Ammon's horn (tissue), 1 donor: ENCODE measurements at places on chromosomes 7 and 10.
A peak's percentile ranks its signal among the peaks of the same experiment; 100 is the strongest.

- no peak for DNase-seq
These were observed 959 bp downstream of the PVRIG start for GRCh38 chr7:100220586-100221230.

DNA sequence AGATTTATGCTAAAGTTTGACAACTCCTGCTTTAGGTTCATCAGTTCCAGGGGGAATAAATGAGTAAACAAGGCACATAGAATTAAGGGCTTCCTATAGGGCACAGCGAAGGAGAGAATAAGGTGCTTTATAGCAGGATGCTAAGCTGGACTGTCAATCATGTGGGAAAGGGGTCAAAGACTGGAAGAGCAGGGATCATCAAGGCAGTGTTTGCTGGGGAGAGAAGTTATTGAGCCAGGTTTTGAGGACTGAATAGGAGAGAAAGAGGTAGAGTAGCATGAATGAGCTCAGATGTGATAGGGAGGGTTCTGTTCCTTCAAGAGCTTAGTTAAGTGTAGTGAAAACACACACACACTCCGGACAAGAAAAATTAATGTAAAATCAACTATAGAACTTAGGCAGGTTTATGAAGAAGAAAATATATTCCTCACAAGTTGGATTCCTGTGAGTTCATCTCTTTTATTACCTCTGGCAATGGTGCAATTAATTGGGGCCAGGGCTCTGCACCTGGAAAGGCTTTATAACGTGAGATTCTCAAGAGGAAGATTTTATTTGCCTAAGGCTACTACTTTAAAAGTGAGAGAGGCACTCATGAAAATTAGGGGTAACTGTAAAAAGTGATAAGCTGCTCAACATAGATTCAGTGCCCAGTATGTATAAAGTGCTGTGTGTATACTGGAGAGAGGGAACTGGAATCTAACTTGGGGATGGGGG, 222.4 kb downstream of the AUTS2 start:
- DNase-seq: no peak

- DNase-seq: no peak
These were observed 63.4 kb downstream of the CSGALNACT2 start for GRCh38 chr10:43201545-43202131.

DNA sequence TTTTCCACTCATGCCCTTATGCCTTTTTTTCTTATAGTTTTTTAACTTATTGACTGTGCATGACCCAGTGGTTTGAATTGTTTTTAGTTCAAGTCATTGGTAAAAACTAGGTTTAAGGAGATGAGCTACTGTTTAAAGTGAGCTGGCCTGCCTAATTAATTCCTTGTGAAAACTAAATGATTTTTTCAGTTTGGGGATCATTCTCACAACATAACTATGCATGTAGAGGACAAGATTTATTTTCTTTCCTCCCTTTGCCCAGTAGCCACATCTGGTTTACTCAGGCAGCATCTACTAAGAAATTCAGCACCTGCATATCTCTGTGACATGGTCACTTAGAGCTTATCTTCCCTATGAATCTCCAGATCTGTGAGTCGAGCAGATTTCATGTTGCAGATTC, 1.7 kb downstream of the ADO start:
- no peak for DNase-seq

GRCh38 chr7:158676171-158676840, 28.3 kb downstream of the NCAPG2 start:
- no peak for DNase-seq

- DNase-seq: no peak
These were observed 53.6 kb upstream of the ZPBP start for GRCh38 chr7:50146692-50147091.

DNA sequence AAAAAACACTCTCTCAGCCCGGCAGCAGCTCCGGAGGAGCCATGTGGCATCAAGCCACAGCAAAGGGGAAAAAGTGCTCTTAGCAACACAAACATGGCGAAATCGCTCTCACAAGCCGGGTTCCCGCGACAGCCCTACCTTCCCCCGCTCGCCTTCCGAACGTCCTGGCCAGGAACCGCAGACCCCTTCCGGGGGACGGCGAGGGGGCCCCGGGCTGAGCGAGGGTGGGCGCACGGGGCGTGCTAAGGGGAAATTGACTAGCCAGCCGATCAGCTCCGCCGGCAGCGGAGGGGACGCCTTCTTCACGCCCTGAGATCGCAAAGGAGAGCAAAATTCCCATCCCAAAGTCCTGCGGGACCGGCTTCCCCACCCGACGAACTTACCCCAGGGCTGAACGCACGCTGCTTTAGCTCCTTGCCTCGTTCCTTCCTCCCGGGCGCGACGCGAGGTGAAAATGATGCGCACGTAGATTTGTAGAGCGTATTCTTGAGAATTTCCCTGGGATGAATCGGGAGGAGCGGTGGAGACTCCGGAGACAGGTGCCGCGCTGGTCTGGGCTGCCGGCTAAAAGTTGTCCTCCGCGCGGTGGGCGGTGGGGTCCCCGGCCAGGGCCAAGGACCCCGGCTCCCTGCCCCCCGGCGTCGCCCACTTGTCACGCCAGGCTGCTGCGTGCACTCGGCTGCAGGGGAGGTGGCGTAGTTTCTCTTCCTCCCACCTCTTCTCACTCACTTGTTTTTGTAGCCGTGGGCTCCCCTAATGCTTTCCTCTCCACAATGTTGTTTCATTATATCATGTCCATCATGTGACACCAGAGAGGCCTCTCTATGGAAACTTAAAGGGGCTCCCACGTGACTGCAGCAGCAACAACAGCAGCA, 220.1 kb upstream of the MKLN1 start:
- DNase-seq: peak; percentile 93

DNA sequence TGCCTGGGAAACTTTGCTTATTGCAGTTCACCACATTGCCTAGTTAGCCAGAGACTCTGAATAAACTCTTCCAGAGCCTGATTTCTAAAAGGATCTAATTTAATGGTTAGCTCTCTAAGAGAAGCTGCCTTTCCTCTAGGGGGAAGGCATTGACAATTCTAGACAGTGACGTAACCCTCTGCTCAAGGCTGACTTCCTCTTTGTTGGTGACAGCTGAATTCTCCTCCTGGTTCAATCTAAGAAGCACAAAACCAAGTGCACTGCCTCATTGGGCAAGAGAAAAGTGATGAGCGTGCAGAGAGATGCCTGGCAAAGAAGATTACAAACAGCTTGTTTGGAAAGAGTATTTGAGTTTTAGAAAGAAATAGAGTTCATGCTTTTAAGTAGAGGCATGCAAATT, 102.7 kb downstream of the MACC1 start:
- DNase-seq: peak; percentile 63

DNA sequence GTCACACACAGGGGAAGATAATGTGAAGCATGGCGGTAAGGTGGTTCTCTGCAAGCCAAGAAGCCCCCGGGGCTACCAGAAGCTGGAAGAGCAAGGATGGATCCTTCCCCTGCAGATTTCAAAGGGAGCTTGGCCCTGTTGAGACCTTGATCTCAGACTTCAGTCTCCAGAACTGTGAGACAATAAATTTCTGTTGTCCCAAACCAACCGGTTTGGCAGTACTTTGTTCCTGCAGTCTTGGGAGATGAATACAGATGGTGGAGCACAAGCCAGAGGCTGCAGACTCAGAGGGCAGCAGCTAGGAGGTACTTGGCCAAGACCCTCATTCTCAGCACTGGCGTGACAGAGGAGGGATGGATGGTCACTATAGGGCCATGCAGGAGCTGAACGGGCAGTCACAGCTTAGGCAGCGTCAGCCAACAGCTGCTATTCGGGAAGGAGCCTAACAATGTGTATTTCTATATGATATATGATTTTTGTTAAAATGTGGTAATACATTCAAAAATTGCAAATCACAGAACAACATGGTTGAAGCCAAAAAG, 387.3 kb downstream of the TNS3 start:
- no peak for DNase-seq

GRCh38 chr10:1628757-1629156, 108.6 kb downstream of the ADARB2 start:
- DNase-seq: no peak

- no peak for DNase-seq
These were observed 172.6 kb upstream of the SP8 start for GRCh38 chr7:20959281-20959680.

DNA sequence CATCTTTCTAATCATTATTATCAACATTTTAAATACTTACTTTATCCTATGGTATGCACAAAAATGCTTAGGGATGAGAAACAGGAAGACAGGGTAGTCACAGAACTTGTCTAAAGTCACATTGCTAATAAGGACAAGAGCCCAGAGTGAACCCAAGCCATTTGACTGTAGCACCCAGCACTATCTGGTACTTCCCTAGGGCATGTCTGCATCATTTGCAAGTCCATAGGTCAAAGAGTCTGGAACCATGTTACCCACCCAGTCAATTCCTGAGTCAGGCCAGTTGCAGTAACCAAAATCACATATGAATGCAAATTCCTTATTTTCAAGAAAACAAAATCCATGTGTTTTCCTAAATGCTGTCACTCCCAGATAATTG, 19.1 kb downstream of the ASAH2 start:
- no peak for DNase-seq

GRCh38 chr7:140595468-140596092, 45.0 kb downstream of the DENND2A start:
- DNase-seq: no peak

DNA sequence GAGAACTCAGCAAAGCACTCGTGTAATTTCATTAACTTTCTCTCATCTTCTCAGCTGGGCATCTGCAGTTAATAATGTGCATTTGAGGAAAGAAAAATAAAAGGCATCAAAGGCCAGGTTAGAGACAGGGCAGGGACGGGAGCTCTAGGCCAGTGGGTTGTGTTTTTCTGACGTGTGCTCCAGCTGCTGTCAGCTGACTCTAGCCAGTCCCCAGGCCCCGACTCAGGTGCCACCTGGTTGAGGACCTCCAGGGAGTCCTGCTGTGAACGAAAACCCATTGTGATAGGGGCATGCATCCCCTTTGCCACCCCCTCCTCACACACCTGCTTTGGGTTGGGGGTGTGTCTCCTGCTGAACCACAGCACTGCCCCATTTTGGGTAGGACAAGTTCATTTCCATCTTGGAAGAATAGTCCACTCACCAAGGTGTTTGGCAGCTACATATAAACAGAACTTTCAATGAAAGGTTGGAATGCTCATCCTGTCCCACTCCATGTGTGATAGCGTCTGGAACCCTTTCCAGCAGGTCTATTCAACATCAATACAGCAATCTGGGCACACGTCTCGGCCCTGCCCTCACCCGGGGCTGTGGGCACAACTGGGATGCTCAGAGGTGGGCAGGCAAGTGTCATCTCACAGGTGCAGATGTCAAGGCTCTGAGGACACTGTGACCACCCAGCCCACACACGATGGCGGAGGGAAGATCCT, 146.1 kb upstream of the FAM20C start:
- no peak for DNase-seq

DNA sequence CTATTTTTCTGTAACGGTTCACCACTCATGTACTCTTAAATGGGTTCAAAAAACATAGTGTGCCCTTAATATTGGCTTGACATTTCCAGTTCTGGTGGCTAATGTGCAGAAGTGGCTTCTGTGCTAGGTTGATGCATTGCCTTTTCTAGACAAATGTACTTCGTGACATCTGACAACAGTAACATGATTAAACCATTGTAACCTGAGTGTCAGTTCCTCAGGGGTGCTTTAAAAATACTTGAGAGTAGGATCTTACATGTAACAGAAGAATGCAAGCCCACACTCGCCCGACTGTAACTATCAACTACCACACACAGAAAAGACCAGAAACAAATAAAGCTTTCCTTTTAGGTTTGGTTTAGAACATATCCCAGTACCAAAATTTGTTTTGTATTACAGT, 393.4 kb upstream of the NFE2L3 start:
- DNase-seq: no peak

- DNase-seq: no peak
These were observed 265.4 kb upstream of the NFE2L3 start for GRCh38 chr7:25886387-25887240.

DNA sequence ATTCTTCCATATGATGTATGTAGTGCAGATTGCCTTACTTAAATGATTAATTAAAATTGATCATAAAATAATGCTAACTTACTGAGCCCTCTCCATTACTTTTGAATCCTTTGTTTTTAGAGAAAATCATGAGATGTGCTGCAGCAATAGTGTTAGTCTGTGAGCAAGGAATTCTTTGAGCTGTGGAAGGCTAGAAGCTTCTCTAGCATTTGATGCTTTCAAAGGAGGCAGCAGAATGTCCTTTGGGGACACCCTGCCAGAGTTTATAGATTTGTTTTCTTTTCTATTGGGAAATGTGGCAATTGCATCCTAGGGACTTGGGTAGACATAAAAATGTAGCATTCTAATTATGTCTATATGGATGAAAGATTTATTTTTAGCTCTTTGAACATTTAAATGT, 284.1 kb upstream of the SMIM30 start:
- no peak for DNase-seq

DNA sequence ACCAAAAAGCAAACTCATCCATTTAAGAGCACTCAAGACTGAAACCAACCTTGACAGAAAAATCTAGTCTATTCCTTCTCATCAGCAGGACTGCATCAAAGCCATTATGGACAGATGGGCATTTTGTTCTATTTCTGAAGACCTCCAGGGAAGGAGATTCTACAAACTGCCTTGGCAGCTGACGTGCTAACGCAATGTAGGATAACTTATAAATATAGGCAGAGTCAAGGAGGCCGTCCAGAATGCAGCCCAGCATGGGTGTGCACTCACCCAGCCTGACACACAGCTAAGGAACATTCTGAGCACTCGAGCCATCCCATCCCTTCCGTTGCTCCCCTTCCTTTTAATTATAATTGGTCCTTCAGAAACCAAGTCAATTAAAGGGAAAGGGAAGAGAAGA, 25.3 kb upstream of the NEBL start:
- DNase-seq: no peak

DNA sequence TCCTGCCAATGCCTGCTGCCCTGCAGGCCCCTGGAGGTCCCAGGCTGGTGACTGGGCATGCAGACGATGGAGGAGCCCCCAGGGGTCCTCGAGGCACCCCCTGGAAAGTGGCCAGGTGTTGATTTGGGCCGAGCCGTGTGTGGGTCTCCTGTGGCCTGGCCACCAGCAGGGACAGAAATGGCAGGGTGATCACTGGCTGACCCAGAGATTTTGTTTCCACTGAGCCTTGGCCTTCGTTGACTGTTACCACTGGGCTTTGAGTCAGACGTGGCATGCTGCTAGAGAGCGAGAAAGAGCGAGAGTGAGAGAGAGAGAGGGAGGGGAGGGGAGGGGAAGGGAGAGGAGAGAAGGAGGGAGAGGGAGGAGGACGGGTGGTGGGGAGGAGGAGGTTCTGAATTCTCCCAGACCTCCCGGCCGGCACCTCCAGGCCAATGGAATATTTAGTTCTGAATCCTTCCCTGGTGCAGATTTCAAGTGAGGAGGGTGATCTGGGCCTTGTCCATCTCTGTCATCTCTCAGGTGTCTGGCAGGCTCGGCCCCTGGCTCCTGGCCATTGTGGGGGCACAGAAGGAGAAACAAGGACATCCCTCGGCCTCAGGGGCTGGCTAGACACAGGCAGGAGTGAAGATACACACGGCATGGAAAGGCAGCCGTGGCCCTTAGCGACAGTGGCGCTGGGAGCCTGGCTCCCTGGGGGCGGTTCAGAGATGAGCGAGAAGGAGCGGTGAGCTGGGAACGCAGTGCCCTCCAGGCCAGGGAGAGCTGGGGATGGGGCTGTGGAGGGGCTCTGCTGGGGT, 58.2 kb downstream of the GLRX3 start:
- no peak for DNase-seq
